CD4-positive, alpha-beta T cell treated with Interferon gamma for 1 hour (primary cell): ENCODE measurements at places on chromosomes 4 and X.

GRCh38 chr4:114040319-114041116, 61.1 kb upstream of the ARSJ start:
- no peak for DNase-seq

DNA sequence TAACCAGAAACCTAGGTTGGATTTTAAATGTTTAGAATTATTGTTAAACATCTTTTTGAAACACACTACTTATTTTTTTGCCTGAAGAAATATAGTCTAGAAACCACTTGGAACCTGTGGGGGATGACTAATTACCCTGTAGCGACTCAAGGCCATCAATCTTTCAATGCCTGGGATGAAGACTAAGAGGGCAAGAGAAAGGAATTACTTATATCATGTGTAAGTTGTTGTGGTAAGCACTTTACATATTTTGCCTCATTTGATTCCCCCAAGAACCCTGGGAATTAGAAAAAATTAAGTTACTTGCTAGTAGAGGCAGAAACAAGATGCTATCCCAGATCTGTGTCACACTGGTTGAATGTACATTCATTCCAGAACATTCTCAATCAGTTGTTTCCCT, 170.9 kb upstream of the GRIA3 start:
- DNase-seq = no peak

- no peak for DNase-seq
Observed at GRCh38 chr4:89285745-89286144, 21.9 kb downstream of the GPRIN3 start.

DNA sequence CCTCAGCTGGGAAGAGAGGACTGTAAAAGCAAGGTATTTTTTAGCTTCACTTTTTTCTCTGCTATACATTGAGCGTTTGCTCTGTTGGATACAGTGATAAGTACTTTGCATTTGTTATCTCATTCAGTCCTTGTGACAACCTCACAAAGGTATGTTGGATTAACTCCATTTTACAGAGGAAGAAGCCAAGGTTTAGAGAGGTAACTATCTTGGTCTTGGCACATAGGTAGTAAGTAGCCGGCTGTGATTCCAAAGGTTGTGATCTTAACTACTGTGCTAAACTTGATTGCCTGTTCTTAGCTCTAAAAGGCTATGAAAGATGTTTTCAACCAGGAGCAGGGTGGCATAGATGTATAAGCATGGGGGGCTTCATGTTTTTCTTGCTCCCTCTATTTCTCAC, 134.4 kb downstream of the POLA1 start:
- DNase-seq = no peak
